ENCODE measurements at places on chromosomes 4 and X.

- peak; percentile 7 for DNase-seq
Observed at GRCh38 chr4:173917255-173917960, 366.1 kb downstream of the FBXO8 start.

DNA sequence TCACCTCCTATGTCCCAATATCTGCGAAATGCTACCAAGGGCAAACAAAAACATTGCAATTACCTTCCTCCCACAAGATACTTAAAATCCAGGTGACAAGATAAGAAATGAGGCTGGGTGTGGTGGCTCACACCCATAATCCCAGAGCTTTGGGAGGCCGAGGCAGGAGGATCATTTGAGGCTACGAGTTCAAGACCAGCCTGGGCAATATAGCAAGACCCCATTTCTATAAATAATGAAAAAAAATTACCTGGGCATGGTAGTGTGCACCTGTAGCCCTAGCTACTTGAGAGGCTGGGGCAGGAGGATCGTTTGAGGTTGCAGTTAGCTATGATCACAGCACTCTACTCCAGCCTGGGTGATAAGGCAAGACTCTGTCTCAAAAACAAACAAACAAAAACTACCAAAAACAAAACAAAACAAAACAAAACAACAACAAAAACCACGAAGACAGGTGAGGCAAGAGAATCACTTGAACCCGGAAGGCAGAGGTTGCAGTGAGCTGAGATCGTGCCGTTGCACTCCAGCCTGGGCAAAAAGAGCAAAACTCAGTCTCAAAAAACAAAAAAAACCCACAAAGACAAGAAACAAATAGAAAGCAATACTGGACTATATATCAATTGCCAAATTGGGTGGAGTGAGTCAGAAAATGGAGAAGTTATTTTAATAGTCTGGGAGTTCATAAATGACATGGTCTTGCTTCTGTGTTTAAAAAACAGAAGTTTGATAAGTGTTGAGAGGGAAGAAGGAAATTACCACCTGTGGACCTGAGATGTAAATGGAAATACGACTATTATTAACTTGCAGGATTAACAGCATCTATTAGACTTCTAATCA is 176.5 kb downstream of the FBXW7 start:
- DNase-seq, result no peak

DNA sequence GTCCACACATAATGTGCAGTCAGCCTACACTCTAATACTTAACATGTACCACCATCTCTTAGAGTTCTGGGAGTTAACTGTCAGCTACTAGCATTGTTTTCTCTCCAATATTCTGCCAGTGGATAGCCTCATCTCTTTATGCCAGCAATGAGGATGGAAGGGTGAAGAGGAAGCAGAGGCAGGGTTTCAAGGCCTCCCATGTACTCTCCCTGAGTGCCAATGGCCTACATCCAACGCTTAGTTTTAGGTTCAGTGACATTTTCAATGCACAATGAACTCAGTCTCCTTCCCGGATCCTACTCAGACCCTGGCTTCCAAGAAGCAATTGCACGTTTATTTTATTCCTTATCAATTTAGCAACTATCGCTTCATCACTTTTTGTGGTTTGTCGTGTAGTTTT is 686.1 kb downstream of the DMD start:
- no peak for DNase-seq

- no peak for DNase-seq
Observed at GRCh38 chr4:26173619-26174018, 147.2 kb upstream of the RBPJ start.

DNA sequence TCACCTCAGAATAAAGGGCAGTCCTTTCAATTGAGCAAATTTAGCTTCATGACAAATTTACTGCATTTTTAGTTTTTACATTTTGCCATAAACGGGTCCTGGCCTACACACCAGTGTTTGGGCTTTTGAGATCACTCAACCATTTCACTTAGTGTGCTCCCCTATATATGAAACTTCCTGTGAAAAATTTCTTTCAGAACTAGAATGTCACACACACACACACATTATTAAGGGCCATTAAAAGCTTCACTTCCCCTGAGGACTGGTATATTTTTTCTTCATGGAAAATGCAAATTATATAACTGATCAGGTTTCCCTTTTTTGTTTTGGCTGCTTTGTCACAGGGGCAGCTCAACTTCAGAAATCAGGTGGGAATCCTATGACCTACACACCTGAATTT is 206.5 kb downstream of the ENOX2 start:
- no peak for DNase-seq
